ENCODE measurements at places on chromosomes 6 and 20.
A peak's percentile ranks its signal among the peaks of the same experiment; 100 is the strongest.

DNA sequence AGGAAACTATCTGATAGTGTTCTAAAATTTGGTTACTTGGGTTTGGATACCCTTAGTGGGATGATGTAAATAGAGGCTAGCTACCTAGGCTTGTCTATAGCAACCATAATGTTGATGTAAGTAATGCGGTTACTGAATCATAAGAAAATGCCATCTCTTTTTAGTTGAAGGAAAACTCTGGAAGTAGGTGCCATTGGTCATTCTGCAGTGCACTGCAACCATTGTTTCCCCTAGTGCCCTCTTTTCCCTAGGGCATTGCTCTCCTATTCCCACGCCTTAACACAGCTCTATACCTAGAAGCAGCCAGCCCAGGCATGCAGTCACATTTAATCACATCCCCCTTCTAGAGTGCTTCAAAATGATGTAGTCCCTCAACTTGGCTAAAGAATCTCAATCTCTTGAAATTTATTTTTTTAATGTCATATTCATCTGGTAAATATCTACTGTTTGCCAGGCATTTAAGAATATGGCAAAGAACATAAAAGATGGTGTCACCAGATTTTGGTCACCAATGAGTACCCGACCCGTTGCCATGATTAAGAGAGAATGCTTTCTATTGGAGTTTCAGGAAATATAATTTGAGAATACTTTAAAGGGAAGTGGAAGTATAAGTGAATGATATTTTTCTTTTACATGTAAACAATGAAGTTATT lies 10.4 kb downstream of the LOC128125822 start:
- no peak for DNase-seq
- H3K27me3 ChIP-seq: no peaks in the 10 kb centered on the region
- no peak overlapping the region for H3K4me3 ChIP-seq
- H3K27ac ChIP-seq: peak overlapping the region; percentile 76
- peaks cover 23% of the 10 kb centered on the region for H3K36me3 ChIP-seq

DNA sequence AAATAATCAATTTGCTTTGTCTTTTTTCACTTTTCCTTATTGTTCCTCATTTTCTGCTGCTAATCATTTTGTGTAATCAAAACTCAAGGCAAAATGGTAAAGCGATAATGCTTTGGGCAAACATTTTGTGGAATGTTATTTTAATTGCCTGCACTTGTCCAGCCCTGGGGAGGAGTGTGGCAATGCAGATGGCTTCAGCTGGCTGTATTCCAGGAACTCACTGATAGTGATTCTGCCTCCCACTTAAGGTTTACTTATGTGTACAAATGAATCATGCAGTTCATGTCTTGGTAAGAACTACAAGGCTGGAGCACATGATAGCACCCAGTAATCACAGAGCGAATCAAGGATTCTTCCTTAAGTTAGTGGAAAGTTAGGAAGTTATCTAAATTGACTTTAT lies 107.8 kb downstream of the COL19A1 start:
- H3K27me3 ChIP-seq: no peaks in the 10 kb centered on the region
- no peaks in the 10 kb centered on the region for H3K36me3 ChIP-seq
- H3K4me3 ChIP-seq: no peak overlapping the region
- peak overlapping the region; percentile 43 for H3K27ac ChIP-seq
- H3K4me1 ChIP-seq: peaks cover 12% of the 10 kb centered on the region
- no peak for DNase-seq

GRCh38 chr6:6801005-6801335 lies 212.4 kb downstream of the LY86 start:
- DNase-seq: no peak
- no peaks in the 10 kb centered on the region for H3K36me3 ChIP-seq
- H3K27ac ChIP-seq: no peak overlapping the region
- peaks cover 19% of the 10 kb centered on the region for H3K27me3 ChIP-seq
- no peaks in the 10 kb centered on the region for H3K4me1 ChIP-seq

GRCh38 chr20:19274412-19275015 lies 62.1 kb downstream of the SLC24A3 start:
- H3K27ac ChIP-seq: no peak overlapping the region
- no peak for DNase-seq
- H3K36me3 ChIP-seq: no peaks in the 10 kb centered on the region
- peaks cover 16% of the 10 kb centered on the region for H3K4me1 ChIP-seq
- no peak overlapping the region for H3K4me3 ChIP-seq
- H3K27me3 ChIP-seq: no peaks in the 10 kb centered on the region

GRCh38 chr6:163579880-163580295 lies 165.4 kb downstream of the QKI start:
- no peak overlapping the region for H3K4me3 ChIP-seq
- peak overlapping the region; percentile 8 for H3K27ac ChIP-seq
- peaks cover 3% of the 10 kb centered on the region for H3K4me1 ChIP-seq
- H3K36me3 ChIP-seq: no peaks in the 10 kb centered on the region

GRCh38 chr6:154157082-154157481 lies 118.0 kb downstream of the OPRM1 start:
- DNase-seq: no peak
- H3K27ac ChIP-seq: no peak overlapping the region
- no peak overlapping the region for H3K4me3 ChIP-seq
- H3K27me3 ChIP-seq: no peaks in the 10 kb centered on the region

DNA sequence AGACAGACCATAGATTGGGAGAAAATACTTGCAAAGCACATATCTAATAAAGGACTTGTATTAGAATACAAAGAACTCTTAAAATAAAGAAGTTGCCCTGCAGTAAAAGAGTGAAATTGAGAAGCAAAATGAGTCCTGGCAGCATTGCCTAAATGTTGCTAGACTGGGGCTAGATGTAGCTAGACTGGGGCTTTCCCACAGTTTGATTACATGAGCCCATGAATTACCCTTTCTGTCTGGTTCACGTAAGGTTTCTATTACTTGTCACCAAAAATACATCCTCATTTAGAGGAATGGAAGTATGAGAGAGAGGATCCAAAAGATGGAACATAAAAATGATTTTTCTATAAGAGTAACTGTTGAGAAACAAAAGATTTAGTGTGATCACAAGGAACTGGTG lies 57.6 kb upstream of the CCDC28A start:
- no peaks in the 10 kb centered on the region for H3K4me1 ChIP-seq
- H3K27ac ChIP-seq: no peak overlapping the region
- no peak overlapping the region for H3K4me3 ChIP-seq
- H3K36me3 ChIP-seq: no peaks in the 10 kb centered on the region
- no peak for DNase-seq

DNA sequence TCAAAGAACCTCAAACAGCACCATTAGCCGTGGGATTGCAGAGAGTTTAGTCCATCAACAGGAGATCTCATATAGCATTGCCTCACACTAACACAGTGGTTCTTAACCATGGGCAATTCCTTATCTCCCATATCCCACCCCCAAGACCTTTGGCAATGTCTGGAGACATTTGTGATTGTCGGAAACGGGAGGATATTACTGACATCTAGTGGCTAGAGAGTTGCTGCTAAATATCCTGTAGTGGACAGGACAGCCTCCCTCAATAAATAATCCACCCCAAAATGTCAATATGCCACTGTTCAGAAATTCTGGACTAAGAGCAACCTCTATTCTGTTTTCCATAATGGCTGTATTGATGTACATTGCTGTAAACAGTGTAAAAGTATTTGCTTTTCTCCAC lies 210.1 kb upstream of the CCN2 start:
- H3K27me3 ChIP-seq: no peaks in the 10 kb centered on the region
- no peaks in the 10 kb centered on the region for H3K4me1 ChIP-seq
- no peak overlapping the region for H3K4me3 ChIP-seq
- H3K27ac ChIP-seq: no peak overlapping the region

All from progenitor cell of endocrine pancreas (in vitro differentiated cells).